NCI-H2171 (cell line): ENCODE measurements at places on chromosomes 3 and 15.

GRCh38 chr3:54733106-54734006 lies 194.5 kb downstream of the LRTM1 start:
- DNase-seq, result no peak

GRCh38 chr3:52044869-52045619 lies 11.3 kb downstream of the DUSP7 start:
- DNase-seq, result no peak

- no peak for DNase-seq
Observed at GRCh38 chr15:93823971-93824913, 407.1 kb upstream of the MCTP2 start.

GRCh38 chr3:114804099-114804498 lies 343.0 kb downstream of the ZBTB20 start:
- no peak for DNase-seq

- peak; percentile 78 for DNase-seq
Observed at GRCh38 chr3:50600841-50601591, 10.6 kb downstream of the CISH start.

DNA sequence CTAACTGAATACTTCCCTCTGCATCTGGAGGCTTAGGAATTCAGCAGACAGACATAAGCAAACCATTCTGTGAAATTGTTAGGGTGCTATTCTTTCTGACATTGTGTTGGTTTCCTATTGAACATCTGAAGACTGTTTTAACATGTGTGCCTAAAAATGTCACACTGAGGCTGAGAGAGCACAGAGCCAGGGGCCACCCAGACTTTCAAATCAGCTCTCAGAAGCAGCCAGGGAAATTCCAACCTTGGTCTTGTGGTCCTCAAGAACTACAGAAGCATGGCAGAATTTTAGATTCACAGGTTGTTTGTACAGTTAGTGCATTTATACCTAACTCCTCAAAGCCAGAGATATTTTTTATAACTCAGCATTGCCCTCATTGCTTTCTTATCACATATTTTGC lies 929.2 kb upstream of the CFAP20DC start:
- DNase-seq, result no peak

GRCh38 chr3:48990636-48991469 lies 812 bp downstream of the P4HTM start:
- DNase-seq, result no peak

- no peak for DNase-seq
Observed at GRCh38 chr3:189355481-189356201, 183.9 kb downstream of the TPRG1 start.

GRCh38 chr3:123586131-123586530 lies 1.3 kb upstream of the HACD2 start:
- DNase-seq, result peak; percentile 82

GRCh38 chr15:25884370-25884769 lies 21.2 kb upstream of the ATP10A start:
- no peak for DNase-seq

DNA sequence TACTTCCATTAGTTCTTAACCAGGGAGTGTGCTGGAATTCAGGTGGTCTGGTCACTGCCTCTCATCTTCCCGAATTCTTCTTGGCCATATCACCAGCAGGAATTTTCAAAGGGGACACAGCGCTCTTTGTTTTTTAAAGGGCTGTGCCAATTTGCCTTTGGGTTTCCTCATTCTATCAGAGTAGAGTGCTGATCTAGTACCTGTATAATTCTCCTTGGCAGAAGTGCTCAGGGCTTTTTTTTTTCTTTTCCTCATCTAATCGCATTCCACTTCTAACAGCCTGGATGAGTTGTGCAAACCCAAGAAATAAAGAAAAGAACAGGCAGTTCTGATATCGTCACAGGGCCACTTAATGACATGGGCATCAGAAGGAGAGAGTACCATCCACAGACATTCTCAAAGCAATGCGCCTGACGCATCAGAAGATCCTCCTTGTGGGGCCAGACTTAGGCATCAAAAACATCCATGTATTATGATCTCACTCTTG lies 121.0 kb downstream of the ASB7 start:
- no peak for DNase-seq

- no peak for DNase-seq
Observed at GRCh38 chr15:93694033-93694432, 537.3 kb upstream of the MCTP2 start.

GRCh38 chr15:31004220-31004733 lies 12.8 kb upstream of the MTMR10 start:
- DNase-seq, result no peak

GRCh38 chr3:194485881-194486539 lies 792 bp downstream of the ATP13A3 start:
- DNase-seq, result no peak

DNA sequence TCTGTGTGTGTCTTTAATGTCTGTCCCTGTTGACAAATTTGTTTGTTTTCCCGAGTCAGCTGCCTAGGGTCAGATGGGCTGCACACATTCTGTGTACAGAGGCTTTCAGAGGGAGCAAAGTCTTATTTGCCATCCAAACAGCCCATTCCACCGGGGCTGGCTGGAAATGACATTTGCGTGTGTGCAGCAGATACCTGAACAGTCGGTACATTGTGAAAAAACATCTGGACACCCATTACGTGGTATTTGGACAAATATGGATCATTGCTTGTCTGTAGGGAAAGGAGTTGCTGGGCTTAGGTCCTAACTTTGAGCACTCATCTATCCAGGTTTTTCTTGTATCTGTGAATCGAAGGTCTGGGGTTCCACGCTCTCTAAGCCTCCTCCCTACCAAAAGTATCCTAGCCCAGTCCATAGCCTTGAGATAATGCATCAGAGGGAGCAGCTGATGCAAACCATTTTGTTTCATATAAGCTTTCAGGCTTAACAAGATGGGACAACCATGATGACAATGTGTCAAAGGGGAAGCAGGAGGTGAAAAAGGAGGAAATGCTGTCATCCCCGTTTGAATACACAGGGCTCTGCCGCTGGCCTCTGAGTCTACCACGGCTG lies 22.2 kb upstream of the CMTM8 start:
- DNase-seq, result no peak

DNA sequence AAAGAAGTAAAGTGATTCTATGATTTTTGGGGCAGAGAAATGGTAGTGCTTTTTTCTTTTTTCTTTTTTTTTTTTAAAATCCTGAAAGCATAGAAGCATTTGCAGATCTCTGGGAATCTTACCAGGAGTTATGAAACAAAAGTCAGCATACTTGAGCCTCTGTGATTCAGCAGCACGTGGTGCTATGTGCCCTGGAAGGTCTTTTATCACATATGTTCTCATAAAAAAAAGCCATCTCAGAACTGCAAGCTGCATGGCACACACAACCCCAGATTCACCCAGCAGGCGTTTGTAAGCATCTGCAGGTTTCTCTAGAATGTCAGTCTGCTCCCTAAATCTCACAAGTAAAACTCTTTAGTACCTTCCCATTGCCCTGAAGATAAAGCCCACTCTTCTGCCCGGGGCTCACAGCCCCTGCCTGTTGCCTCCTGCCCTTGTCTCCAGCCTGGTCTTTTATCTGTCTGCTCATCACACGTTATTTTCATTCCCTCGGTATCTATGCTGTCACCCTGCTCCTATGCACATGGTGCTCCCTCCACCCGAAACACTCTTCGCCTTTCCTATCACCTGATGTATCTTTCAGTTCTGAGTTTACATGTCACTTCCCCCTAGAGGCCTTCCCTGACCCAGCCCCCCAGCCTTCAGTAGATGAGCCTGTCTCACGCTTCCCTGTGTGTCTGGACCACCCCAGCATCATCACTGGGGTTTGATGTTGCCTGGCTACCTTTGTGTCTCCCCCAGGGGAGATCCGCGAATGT lies 72.4 kb downstream of the CHDH start:
- DNase-seq, result no peak

DNA sequence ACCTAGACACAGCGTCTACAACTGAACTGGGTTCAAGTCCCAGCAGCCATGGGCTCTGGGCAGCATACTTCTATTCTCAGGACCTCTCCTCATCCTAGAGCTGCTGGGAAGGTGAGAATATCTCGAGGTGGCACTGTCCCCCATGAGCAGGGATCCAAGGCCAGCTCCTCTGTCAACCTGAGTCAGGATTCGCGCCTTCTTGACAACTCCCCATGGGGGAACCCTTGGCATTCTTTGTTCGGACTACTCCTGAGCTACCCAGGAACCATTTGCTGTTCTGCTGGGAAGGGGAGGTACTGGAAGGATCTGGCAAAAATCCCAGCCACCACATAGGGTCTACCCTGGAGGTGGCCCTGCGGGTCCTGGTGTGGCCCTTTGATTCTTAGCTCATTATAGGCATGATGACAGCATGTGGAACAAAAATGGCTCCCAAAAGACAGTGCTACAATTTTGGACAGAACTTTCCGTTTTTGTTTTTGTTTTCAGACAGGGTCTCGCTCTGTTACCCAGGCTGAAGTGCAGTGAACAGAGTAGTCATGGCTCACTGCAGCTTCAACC lies 22.3 kb downstream of the PLXNB1 start:
- DNase-seq, result no peak

DNA sequence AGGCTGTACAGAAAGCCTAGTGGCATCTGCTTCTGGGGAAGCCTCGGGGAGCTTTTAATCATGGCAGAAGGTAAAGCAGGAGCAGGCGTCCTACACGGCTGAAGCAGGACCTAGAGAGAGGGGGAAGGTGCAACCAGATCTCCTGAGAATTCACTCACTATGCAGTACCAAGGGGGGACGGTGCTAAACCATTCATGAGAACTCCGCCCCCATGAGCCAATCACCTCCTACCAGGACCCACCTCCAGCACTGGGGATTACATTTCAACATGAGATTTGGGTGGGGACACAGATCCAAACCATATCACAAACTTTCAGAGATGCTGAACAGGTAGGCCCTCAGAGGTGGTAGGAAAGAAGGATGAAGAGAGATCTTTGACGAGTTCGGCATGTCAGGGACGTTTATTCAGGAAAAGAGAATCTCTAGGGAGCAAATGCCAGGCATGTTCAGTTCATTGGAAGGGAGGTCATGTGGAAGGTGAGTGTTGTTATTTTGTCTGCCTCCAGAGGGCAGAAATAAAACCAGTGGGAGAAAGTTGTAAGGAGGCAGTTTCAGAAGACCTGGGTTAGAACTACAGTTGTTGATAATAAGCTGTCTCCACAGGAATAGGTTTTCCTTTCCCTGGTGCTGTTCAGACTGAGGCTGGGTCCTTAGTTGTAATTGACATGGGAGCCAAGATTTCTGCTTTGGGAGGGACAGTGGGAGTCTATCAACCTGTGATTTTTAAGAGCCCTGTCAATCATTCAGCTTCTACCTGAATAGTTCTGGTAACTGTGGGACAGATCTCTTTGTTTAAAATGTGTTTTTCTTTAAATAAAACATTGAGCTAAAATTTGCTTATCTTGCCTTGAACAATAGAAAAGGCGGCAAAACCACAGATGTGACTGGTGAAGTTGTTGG lies 4.3 kb upstream of the FNDC3B start:
- DNase-seq, result peak; percentile 1

- no peak for DNase-seq
Observed at GRCh38 chr3:42690766-42691680, 5.7 kb downstream of the KLHL40 start.

DNA sequence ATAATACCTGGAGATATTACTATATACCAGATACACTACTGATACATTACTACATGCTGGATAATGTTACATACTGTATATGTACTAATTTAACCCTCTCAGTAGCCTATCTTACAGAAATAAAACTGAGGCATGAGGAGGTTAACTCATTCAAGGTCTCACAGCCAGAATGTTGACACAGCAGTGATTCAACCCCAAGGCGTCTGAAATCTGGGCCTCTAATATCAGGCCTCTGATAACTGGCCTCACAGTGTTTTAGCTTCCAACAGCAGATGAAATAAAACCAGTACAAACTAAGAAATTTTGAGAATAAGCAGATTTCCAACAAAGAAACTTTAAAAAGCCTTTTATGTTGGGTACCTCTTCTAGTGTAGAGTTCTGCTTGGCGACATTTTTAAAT lies 23.4 kb downstream of the DZIP1L start:
- DNase-seq, result no peak

GRCh38 chr15:68821841-68822381 lies 1.2 kb upstream of the ANP32A start:
- DNase-seq, result no peak

DNA sequence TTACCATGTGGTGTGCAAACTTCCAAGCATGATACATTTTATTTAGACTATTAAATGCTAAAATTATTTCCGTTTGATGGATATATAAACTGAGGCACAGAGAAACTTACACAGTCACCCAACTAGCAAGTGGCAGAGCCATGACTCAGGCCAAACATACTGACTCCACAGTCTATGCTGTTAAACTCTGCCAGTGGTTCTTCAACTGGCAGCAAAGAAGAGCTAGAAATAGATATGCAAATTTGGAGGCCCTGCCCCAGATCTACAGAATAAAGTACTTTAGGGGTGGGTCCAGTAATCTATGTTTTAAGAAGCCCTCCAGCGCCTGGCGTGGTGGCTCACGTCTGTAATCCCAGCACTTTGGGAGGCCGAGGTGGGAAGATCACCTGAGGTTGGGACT lies 400.0 kb downstream of the FOXP1 start:
- DNase-seq, result no peak

DNA sequence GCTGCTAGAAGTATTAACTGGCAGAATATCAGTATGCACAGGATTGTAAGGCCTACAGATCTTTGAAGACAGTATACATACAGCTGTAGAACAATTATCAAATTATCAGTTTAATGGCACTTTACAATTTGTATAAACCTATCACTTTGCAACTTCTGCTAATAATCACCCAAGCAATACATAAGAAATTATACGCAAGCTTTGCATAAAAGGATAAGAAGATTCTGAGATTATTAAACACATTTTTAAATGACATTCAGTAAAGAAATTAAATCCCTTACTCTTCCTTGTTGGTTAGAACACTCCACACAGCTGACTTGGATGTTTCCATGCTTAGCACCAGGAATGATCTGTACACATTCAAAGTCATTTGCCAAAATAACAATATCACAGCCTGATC lies 46.8 kb downstream of the DMXL2 start:
- DNase-seq, result no peak

- no peak for DNase-seq
Observed at GRCh38 chr3:27467545-27467944, 16.6 kb downstream of the SLC4A7 start.

DNA sequence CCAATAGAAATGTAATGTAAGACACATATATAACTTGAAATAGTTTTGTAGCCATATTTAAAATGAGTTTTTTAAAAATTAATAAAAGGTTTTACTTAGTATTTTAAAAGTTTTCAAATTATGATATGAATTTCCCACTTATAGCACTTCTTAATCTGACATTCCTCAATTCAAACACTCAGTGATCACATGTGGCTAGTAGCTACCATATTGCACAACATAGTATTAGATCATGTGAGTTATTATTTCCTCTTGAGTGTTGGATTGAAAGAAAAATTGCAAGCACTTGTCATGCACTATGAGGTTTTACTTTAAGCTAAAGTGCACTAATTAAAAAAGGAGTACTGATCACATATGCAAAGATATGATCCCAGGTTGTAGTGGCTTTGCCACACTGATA lies 453.4 kb upstream of the ROBO2 start:
- no peak for DNase-seq

DNA sequence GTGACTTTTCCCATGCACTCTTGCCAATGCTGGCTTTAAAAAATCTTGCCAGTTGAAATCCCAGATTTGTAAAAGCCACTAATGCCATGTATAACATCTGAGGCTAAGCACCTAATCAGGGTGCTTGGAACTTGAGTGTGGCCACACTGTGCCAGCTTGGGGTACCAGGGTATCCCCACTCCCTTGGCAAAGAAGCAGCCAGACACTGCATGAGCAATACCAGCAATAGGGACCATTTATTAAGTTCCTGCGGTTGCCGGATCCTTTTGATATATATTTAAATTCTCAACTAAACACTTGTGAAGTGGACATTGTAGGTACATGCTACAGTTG lies 2.2 kb upstream of the RHCG start:
- no peak for DNase-seq
